ENCODE measurements at places on chromosomes 6 and 20.

GRCh38 chr20:5835871-5836270, 85.7 kb downstream of the SHLD1 start:
- no peak for DNase-seq

- no peak for DNase-seq
Measured at GRCh38 chr6:54525731-54526130, 217.5 kb downstream of the TINAG start.

DNA sequence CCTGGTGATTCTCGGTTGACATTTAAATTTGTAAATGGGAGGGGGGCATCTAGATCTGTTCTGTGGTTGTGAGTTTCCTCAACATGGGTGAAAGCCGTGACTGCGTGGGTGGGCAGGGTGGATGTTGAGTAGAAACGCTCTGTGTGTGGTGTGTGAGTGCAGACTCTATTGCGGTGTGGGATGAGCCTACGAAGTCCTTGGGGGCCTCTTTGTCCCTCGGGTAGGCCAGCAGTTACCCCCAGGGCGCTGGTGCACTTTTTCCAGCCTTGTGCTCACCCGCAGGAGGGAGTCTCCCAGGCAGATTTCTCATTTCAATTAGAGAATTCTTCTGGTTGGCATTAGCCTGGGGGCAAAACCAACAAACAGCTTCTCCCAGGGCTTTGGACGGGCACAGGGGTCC, 10.6 kb downstream of the TOX2 start:
- DNase-seq, result no peak

- DNase-seq, result no peak
Measured at GRCh38 chr20:62048346-62048761, 17.3 kb downstream of the TAF4 start.

DNA sequence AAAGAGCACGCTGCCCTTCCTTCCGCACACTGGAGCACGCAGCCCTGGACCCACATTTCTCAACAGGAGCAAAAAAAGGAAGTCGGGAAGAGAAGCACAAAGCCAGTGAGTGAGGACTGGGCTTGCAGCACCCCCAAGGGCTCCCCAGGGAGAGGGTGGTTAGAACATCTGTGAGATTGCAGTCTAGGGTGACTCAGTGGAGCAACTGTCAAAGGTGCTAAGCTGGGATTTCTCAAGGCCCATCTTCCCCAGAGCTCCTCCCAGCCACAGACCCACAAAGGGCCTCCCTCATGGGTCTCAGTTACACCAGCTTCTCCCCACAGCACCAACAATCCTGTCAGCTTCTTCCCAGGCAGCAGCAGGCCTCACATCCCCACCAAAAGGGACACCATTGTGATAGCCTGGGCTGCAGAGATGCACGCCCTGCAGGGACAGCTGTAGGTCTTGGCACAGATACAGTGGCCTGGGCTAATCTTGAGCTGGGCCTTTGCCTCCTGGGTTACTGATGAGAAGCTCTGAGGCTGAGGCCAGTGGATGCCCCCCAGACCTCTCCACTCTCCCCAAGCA, 39.6 kb upstream of the CD93 start:
- no peak for DNase-seq

DNA sequence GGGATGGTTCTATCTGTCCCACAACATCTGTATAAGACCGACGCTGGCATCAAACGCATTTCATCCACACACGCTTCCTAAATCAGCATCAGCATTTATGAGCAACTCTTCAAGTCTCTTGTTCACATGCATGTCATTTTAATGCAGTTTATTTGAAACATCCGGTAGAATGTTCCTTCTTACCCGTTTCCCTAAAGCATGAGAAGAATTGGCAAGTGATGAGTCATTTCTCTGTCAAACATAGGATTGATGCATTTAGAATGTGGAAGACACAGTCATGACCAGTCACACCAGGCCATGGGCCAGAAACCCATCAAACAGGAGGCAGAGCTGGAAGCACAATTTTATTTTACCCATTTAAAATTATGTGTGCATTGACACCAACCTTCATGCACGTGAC, 122.8 kb downstream of the UST start:
- no peak for DNase-seq

GRCh38 chr6:27154696-27155095, 92.8 kb upstream of the PRSS16 start:
- no peak for DNase-seq

DNA sequence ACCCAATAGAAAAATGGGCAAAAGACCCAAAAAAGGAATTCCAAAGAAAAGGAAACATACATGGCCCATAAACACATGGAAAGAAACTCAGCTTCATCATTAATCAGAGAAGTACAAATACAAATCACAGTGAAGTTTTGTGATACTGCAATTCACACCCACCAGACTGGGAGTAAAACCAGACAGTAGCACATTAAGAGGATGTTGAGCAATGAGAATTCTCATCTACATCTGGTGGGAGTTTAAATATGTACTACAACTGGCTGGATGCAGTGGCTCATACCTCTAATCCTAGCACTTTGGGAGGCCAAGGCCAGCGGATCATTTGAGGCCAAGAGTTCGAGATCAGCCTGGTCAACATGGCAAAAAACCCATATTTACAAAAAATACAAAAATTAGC, 125.7 kb upstream of the PHACTR1 start:
- DNase-seq, result no peak

DNA sequence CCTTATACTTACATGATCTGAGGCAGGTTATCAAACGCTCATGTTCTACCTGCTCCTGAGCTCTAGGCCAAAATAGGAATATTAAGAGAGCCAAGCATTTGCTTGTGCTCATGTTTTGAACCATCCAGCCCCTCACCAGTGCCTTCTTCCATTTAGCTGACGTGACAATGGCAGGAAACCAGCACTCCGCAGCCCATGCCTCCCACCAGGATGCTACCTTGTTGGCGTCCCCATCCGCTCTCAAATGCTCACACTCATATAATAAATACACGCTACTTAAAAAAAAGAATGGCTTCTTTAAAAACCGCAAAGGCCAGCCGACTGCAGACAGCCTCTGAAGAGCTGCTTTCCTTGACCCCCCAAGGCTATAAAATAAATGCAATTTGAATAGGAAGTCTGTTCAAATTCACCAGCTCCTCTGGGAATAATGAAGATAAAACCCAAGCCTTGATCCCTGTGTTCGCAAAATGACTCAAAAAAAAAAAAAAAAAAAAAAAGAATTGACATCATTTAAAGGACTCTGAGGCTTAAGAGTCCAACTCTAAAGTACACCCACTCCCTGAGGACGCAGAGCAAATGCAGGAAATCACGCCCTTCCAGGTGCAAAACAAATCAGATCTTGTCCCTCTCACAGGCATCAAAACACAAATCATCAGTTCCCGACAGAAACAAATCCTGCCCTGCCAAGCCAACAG, 29.0 kb downstream of the RNASET2 start:
- DNase-seq, result no peak

GRCh38 chr6:5045416-5045815, 39.7 kb upstream of the PPP1R3G start:
- no peak for DNase-seq

DNA sequence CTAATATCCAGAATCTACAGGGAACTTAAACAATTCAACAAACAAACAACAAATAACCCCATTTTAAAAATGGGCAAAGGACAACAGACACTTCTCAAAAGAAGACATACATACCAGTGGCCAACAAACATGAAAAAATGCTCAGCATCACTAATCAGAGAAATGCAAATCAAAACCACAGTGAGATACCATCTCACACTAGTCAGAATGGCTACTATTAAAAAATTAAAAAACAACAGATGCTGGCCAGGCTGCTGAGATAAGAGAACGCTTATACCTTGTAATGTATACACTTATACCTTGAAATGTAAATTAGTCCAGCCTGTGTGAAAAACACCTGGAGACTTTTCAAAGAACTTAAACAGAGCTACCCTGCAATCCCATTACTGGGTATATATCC, 166.8 kb downstream of the IBTK start:
- no peak for DNase-seq

DNA sequence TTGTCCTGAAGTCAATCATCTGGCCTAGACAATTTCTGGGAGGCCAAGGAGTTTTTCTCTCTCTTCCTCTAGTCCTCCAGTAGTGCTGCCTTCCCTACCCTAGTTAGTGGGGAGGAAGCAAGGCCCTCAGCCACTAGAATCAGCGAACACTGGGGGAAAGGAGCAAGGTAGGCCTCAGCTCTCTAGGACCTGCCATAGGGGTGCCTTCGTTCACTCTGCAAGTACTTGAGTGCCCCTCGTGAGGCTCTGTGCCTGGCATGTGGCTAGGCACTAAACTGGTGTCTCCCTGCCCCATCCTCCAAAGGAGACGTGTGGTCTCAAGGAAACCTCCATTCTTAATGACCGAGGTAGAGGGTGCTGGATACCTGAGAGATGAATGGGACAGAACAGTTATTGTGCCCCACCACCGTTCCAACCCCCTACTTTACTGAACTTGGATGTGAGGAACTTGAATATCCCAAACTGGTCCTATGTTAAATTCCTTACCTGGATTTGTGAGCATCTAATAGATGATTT, 1.1 kb downstream of the DEF6 start:
- DNase-seq, result no peak

- no peak for DNase-seq
Measured at GRCh38 chr20:60883496-60883895, 368.6 kb upstream of the CDH4 start.

DNA sequence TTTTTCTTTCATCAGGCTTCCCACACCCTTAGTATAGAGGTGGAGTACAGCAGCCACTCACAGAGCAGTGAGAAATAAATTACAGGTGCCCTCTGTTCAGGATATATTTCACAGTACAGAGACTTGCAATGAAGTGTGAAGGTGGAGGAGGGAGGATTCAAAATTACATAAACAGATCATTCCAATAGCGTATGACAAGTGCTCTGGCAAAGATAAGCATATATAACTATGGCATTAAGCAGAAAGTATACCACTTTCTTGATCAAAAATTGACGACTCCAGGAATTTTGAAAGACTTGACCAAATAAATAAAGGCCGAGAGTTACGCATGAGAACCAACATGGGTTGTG, 108.7 kb downstream of the GPX5 start:
- DNase-seq, result no peak

GRCh38 chr20:63507083-63507743, 8.3 kb upstream of the EEF1A2 start:
- no peak for DNase-seq

DNA sequence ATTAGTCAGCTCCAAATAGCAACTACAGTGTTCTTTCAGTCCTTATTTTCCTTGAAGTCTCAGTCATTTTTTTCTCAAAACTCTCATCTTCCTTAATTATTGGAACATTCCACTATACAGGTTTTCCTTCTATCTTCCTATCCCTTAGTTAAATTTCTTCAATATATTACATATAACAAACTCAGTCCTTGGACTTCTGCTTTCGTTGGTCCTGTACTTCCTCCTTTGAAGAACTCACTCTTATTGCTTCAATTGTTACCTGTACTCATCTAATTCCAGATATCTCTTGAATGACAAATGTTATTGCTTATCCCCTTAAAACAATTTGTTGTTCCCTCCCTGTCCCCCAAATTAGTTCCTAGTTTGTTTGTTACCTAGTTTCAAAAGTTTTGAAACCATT, 67.7 kb upstream of the NOTCH4 start:
- no peak for DNase-seq

DNA sequence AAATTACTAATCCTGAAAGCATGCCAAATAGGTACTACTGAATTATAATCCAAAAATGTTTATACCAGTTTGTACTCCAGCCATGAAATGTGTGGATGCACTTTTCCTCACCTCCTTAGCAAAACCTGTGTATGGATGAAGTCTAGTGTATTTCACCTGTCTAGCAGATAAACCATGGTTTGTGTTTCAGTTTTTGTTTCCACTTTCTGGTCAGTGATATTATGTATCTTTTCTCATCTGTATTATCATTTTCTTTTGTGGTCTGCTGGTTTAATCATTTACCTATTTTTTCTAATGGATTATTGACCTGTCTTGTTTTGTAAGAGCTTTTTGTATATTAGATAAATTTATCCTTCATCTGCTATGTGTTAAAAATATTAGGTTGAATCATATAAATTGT, 41.0 kb upstream of the TMEM217 start:
- DNase-seq, result no peak

All from RPMI8226 (cell line).